Upper lobe of left lung (tissue), 6 donors: ENCODE measurements at places on chromosomes 4 and X. TPM values are rescaled to one million over a fixed set of nuclear protein-coding genes. Genes with fewer than 3 reads are reported as not detected.

GRCh38 chr4:30716158-30716557 is 4.0 kb upstream of the PCDH7 start:
- H3K27ac ChIP-seq, result no peak overlapping the region
- H3K36me3 ChIP-seq, result no peaks in the 10 kb centered on the region
- peaks cover 39% of the 10 kb centered on the region for H3K4me1 ChIP-seq
- H3K4me3 ChIP-seq, result peak overlapping the region; percentile 45
- no peak for DNase-seq

DNA sequence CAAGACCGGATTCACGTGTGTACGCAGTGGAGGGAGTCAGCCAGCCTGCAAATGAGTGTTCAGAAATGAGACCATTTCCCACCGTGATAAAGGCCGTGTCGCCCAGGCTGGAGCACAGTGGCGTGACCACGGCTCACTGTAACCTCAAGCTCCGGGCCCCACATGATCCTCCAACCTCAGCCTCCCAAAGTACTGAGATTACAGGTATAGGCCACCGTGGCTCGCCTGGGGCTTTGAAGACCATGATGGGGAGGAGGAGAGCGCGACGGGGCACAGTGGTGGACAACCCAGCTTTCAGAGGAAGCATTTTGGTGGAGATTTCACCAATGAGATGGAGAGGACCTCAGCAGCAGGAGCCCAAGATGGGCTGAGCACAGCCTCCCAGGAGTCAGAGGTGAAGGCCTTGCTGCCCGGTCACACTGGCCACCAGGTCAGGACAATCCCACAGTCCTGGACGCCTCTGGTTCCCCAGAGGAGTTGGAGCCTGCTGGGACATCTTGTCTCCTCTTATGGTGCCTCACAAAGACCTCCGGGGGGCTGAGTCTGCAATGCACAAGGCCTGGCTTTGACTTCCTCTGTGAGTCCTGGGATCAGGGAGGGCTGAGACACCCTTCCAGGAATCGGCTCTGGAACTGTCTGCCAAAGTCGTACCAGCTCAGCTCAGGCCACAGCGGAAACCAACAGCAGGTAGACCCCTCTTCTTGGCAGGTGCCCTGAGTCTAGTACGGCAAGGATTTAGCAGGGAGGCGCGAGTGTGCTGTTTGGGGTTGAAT is 22.4 kb upstream of the MXD4 start:
- H3K27ac ChIP-seq, result no peak overlapping the region
- H3K4me1 ChIP-seq, result no peaks in the 10 kb centered on the region
- no peaks in the 10 kb centered on the region for H3K36me3 ChIP-seq
- H3K4me3 ChIP-seq, result no peak overlapping the region
- H3K27me3 ChIP-seq, result no peaks in the 10 kb centered on the region

DNA sequence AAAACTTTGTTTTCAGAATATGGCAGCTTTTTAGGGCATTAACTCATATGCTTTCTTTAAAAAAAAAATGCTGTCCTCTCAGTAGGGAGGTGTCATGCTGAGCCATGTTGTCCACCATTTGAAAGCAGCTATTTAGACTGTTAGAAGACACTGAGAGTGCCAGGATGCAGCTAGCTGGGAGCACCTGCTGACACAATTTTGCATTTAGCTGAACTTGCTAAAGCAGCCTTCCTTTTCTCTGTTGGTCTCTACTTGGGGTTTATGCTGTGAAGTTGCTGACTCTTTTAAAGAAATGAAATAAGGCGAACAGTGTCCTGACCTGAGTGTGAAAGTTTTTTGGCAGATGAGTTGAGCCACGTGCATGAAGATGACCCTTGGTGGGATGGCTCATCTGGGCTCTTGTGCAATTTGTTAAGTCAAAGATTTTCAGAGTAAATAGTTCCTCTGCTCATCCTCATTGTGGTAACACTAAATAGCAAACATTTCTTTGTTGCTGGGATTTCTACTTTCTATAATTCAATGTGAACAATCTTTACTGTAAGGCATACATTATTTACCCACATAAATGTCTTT is 64.5 kb downstream of the CDS1 start:
- DNase-seq, result no peak
- H3K4me3 ChIP-seq, result no peak overlapping the region
- no peak overlapping the region for H3K27ac ChIP-seq
- H3K4me1 ChIP-seq, result no peaks in the 10 kb centered on the region

The SLC25A14 gene
- total RNA-seq, result 8.2 TPM

GRCh38 chr4:56469489-56470210 is 2.2 kb downstream of the SRP72 start:
- H3K4me3 ChIP-seq, result no peak overlapping the region
- no peak overlapping the region for H3K27ac ChIP-seq
- H3K4me1 ChIP-seq, result peaks cover 27% of the 10 kb centered on the region
- H3K27me3 ChIP-seq, result no peaks in the 10 kb centered on the region
- DNase-seq, result no peak
- peaks cover 28% of the 10 kb centered on the region for H3K36me3 ChIP-seq

The FTSJ1 gene
- total RNA-seq, result 38.1 TPM

The BCORL1 gene
- 21.4 TPM for total RNA-seq

GRCh38 chrX:153777261-153778090 is 3.4 kb upstream of the SRPK3 start:
- no peaks in the 10 kb centered on the region for H3K36me3 ChIP-seq
- H3K4me1 ChIP-seq, result no peaks in the 10 kb centered on the region
- no peak for DNase-seq

GRCh38 chr4:33931026-33931425 is 2313.3 kb downstream of the ARAP2 start:
- no peaks in the 10 kb centered on the region for H3K36me3 ChIP-seq
- H3K27me3 ChIP-seq, result no peaks in the 10 kb centered on the region
- H3K4me3 ChIP-seq, result no peak overlapping the region
- no peak overlapping the region for H3K27ac ChIP-seq
- no peaks in the 10 kb centered on the region for H3K4me1 ChIP-seq

GRCh38 chrX:123185721-123186120 is 1.6 kb downstream of the GRIA3 start:
- DNase-seq, result no peak
- H3K27ac ChIP-seq, result no peak overlapping the region
- no peaks in the 10 kb centered on the region for H3K27me3 ChIP-seq
- H3K4me3 ChIP-seq, result no peak overlapping the region

DNA sequence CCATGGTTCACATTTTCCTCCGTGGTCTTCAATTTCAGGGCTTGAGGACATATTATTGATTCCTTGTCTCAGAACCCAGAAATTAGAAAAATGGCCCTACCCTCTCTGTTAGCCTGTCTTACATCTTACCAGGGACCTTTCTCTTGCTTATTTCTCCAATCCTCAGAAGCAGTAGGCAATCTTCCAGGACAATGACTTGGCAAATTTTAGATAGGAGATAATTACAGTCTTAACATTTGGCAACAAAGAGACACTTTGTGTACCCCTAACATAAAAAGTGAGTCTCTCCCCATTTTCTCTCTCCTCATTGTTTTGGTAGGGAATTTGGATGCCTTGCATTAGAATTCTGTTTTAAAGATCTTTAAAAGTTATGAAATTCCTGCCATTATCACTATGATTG is 778.1 kb upstream of the SLIT2 start:
- DNase-seq, result no peak
- no peak overlapping the region for H3K4me3 ChIP-seq
- no peaks in the 10 kb centered on the region for H3K4me1 ChIP-seq
- no peaks in the 10 kb centered on the region for H3K36me3 ChIP-seq
- no peak overlapping the region for H3K27ac ChIP-seq
- H3K27me3 ChIP-seq, result no peaks in the 10 kb centered on the region

DNA sequence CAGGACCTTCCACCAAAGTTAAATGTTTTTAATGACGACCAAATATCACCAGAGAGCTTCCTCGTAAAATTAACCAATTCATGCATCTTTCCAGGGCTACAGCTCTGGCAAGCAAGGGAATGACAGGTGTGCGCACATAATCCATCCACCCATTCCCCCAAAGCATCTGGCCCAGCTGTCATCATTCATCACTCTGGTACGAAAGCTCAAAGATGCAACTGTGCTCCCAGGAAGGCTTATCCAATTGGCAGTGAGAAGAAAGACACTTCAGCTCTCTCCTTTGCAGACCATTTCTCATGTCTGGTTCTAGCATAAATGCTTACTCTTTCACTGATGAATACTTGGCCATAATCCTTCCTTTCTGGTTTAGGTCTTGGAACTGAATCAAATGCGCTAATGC is 139.2 kb downstream of the NSUN7 start:
- no peak for DNase-seq
- H3K36me3 ChIP-seq, result peaks cover 4% of the 10 kb centered on the region
- H3K4me1 ChIP-seq, result no peaks in the 10 kb centered on the region
- no peaks in the 10 kb centered on the region for H3K27me3 ChIP-seq

The CTSO gene
- total RNA-seq, result 15.2 TPM

The MAGEC3 gene
- total RNA-seq, result not detected

DNA sequence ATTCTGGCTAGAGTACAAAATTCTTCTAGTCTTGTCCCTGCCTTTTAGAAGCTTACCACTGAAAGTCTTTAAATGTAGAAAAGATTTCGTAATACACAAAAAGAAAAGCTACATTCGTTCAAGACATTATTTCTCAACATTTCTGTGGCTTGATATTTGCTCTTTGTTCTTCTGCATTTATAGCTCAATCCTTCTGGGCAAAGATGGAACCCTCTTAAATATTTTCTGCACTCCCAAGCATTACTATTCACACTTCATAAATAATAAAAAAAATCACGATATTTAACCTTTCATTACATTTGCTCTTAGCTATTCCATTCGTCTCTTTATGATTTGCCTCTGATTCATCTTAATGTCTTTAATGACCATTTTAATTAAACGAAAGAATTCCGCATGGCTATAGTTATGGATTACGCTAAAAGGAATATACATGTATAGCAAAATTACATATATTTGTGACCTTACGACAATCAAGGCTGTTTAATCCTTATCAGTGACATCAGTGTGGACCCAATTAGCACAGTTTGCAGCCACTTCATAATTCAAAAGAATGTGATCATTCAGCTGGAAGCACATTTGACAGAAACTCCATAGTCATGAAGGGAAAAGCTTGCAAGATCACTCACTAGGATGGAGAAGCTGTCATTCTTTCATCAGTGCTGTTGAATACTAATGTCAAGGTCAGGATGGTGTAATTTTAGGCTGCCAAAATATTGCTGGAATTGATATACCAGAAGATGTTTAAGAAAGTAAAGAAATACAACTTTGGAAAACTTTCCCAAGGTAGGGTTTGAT is 1075.0 kb upstream of the TENM3 start:
- H3K4me1 ChIP-seq, result no peaks in the 10 kb centered on the region
- no peak overlapping the region for H3K27ac ChIP-seq
- DNase-seq, result no peak
- no peaks in the 10 kb centered on the region for H3K27me3 ChIP-seq
- no peaks in the 10 kb centered on the region for H3K36me3 ChIP-seq
- no peak overlapping the region for H3K4me3 ChIP-seq

The NALF2 gene
- total RNA-seq, result 0.06 TPM

The STATH gene
- total RNA-seq, result not detected

The NDP gene
- total RNA-seq, result not detected
